KBM-7 (cell line): ENCODE measurements at places on chromosomes 1 and 21.

DNA sequence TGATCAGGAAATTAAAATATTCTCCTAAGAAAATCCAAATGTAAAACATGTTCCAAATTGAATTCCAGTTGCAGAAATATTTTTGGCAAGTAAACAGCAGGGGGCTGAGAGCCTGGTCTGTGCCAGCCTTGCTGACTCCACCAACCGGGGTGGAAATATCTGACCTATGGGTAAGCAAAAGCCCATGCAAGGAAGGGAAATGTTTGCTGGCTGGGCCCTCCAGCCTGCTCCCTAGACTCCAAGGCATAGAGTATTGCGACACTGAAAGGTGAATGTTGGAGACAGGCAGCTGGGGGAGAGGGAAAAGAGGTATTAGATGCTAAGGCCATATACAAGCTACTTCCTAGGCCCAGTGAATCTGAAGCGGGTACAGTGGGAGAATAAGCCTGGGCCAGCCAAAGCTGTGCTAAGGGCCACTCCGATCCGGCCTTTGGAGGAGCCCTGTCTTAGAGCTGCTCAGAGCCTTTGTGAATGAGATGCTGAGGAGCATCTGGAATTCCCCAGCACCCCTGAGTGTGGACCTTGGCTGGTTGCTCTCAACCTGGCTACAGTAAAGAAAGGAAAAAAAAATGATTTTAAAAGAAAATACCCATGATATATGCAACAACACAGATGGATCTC, 24.9 kb upstream of the ATP1B1 start:
- no peak for DNase-seq

DNA sequence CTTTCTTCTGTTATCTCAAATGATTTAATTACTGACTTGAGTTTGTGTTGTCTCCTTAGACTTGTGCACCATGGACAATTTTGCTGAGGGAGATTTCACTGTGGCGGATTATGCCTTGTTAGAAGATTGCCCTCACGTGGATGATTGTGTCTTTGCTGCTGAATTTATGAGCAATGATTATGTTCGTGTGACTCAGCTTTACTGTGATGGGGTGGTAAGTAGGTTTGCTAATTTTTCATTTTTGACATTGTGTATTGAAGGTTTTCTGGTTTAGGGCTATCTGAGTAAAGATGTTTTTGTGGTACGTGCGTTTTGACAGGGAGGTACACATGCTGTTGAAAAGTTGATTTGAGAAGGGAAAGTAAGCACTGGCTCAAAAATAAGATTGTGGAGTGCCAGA, 14.1 kb downstream of the TTC3 start:
- DNase-seq = peak; percentile 68

GRCh38 chr1:21638531-21639341, 30.4 kb downstream of the RAP1GAP start:
- peak; percentile 70 for DNase-seq

DNA sequence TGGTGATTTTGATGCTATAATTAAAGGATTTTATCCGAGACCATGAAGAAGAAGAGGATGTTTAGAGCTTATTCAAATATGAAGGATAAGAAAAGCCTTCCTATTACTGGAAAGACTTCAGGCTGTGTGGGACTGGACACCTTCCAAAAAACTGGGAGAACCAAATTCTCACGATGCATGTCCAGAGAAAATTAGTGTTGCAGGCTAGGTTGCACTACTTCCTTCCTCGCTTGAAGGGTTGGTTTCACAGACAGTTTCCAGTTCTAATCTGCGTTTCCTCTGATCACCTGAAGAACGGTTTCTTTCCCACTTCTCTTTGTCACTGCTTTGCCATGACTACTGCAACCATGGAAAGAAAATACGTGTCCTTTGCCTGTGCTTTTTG, 2.0 kb downstream of the MTARC2 start:
- no peak for DNase-seq

DNA sequence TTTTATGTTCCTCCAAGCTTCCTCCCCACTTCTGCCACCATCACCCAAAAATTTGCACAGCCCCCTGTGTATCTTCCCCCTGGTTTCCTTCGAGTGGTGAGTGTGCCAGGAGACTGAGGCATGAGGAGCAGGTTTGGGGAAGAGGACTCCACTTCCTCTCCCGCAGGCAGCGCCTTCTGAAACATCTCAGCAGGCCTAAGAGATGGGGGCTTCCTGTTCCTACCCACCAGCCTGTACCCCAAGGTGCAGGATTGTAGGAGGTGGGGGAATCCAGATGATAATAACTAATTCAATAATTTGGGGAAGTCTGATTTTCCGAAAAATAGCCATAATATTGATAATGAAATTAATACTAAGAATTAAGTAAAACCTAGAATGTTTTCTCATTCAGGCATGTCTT, 62.4 kb downstream of the RHBG start:
- DNase-seq = no peak

GRCh38 chr1:43272576-43273571, 3.1 kb downstream of the TMEM125 start:
- no peak for DNase-seq

- no peak for DNase-seq
Observed at GRCh38 chr1:53398091-53398490, 61.1 kb upstream of the DMRTB1 start.

- no peak for DNase-seq
Observed at GRCh38 chr1:145714524-145715111, 4.7 kb upstream of the CD160 start.

DNA sequence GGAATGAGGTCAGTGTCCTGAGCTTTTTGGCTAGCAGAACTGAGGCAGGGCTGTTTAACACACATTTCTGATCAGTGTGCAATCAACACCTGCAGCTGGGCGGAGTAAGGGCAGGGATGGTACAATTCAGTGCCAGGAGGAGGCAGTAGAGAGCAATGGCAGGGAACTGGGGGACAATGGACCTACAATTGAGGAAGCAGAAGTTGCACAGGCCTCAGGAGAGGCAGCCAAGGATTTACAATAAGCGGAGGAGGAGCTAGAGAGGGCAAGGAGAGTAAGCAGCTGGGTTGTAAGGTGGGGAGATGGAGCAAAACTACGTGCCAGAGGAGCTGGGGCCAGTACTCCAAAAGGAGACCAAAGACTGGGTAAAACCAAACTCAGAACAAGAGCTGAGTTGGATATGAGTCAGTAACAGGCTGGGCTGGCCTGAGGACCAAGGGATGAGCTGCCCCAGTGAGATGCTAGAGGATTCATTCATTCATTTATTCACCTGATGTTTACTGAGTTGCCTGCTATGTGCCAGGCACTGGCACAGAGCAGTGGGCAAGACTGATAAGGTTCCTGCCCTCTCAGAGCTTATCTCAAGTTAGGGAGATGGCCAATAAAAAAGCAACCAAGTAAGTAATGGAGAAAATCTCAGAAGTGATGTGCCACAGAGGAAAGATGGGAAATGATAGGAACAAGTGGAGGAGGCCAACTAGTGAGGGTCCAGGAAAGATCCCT, 10.4 kb upstream of the GALE start:
- DNase-seq = peak; percentile 96

GRCh38 chr1:29256979-29257804, 20.9 kb downstream of the PTPRU start:
- no peak for DNase-seq

GRCh38 chr1:202569393-202570322, 140.6 kb downstream of the SYT2 start:
- DNase-seq = no peak

GRCh38 chr21:33674226-33674625, 31.9 kb downstream of the ITSN1 start:
- no peak for DNase-seq

GRCh38 chr1:115854005-115854404, 13.1 kb upstream of the NHLH2 start:
- DNase-seq = no peak

- DNase-seq = peak; percentile 49
Observed at GRCh38 chr1:6440198-6441126, 15.9 kb downstream of the ESPN start.

DNA sequence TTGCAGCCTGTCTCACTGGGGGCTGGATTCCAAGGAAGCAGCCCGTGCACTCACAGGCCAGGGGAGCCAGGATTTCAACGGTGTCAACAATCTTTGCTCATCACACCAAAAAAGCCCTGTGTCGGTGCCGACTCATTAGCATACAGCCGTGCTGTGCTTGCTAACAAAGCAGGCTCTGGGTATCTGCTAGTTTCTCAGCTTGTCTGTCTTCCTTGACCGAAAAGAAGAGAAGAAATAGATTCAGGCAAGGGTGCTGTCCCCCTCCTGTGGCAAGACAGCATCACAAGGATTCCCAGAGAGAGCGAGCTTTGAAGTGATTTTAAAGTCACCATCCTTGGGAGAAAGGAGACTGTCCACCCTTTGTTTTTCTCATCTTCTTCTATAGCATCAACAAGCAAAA, 214.7 kb downstream of the SDCCAG8 start:
- DNase-seq = no peak

DNA sequence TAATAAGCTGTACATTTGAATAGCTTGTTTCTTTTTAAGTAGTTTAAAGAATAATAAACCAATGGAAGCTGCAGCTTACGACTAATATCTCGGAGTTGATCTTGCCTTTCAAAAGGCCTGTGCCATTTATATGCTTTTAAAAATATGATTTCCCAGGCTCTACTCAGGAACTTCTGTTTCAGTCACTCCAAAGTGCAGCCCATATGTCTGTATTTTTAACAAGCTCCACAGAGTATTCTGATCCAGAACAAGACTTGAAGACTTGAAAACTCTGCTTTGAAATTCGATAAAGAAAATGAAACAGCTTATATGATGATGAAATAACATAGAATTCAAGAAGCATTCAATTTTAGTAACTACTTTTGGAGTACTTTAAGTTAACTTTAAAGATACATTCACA, 79.1 kb upstream of the PLPPR4 start:
- no peak for DNase-seq

- DNase-seq = no peak
Observed at GRCh38 chr1:40204856-40205255, 42.9 kb upstream of the TMCO2 start.

DNA sequence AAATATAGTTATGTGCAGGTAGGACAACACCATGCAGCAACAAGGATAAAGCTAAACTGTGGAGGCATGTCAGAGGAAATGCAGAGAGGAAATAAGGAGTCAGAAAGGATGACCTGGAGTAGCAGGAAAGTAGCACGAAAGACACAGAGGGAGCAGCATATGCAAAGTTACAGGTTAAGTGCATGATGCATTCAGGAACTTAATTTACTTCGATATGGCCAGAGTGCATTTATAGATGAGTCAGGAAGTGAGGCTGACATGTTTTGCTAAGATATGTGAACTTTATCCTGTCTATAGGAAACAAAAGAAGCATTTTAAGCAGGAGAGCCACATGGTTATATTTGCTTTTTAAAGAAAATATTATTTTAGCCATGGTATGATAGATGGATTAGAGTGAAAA, 15.4 kb upstream of the MUTYH start:
- DNase-seq = no peak

GRCh38 chr1:166789286-166789685, 50.0 kb upstream of the POGK start:
- no peak for DNase-seq

DNA sequence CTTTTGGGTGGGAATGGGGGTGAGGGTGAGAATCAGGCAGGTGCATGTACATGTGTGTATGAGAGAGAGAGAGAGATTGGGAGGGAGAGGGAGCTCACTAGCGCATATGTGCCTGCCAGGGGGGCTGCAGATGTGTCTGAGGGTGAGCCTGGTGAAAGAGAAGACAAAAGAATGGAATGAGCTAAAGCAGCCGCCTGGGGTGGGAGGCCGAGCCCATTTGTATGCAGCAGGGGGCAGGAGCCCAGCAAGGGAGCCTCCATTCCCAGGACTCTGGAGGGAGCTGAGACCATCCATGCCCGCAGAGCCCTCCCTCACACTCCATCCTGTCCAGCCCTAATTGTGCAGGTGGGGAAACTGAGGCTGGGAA, 95.0 kb downstream of the EPHB2 start:
- DNase-seq = no peak

DNA sequence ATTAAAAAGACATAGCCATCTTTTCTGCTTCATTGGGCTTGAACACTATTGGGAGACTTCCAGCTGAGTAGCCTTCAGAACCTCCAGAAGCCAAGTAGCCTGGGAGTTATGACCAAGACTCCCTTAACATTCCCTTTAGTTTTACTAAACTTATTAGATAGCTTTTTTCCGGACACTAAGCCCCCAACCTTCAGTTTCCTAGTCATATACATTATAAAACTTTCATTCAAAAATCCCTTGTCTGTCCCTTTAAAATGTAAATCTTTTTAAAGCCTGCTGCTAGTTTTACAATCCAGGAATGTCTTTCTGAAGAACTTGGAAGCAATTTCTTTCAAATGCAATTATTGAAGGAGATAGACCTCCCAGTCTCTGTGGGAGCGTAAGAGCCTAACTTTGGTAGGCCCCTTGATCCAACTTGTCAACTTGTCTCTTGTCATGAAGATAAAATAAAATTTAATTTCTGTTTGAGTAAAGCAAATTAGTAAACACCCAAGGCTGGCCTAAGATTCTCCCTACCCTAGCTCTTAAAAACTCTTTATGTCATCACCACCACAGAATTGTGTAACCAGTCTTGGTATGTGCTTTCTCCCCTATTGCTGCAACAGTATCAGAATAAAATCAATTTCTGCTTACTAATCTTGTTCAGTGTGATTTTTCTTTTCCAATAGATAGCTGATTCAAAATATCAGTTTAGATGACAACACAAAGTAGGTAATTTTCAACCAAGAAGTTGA, 796.2 kb downstream of the PLA2G4A start:
- DNase-seq = no peak

DNA sequence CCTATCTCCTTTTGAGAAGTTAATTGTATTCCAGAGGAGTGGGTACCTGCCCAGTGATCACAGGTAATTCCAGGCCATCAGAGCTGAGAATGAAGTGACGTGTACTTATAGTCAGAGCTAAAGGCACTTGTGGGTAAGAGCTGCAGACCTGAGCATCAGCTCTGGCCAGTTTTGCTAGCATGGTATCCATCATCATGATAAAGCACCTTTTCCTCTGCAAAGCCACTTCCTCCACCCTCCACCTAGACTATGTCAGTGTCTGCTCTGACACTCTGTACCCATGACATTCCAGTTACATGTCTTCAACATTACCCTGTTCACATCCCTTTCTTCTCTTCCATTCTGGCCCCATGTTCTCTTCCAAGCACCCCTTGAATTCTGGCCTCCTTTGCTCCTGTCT, 157.3 kb downstream of the GRIK3 start:
- no peak for DNase-seq

DNA sequence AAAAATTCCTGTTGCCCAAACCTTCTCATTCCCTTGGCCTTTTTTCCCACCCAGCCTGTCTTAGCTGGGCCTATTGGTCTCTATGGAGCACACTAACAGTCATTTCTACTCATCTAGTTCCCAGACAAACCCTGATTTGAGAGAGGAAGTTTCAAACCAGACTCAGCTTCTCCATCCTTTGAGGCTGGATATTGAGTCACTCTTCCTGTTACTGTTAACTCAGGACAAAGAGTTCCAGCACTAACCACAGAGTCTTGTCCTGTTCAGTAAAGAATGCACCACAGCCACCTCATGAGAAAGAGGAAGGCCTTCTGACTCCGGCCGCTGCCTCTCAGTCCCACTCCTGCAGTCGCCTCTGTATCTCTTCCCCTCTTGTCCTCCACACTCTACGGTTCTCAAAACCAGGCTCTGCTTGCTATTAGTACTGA, 137.8 kb downstream of the PTPRC start:
- peak; percentile 92 for DNase-seq
